ENCODE measurements at places on chromosomes 6 and 20. TPM values are rescaled to one million over a fixed set of nuclear protein-coding genes. Genes with fewer than 3 reads are reported as not detected.

- H3K4me3 ChIP-seq = no peak overlapping the region
- DNase-seq = no peak
- H3K36me3 ChIP-seq = peaks cover 4% of the 10 kb centered on the region
These were observed 7.5 kb downstream of the PSMA7 start for GRCh38 chr20:62135573-62136266.

- H3K4me1 ChIP-seq = peaks cover 13% of the 10 kb centered on the region
- H3K27me3 ChIP-seq = no peaks in the 10 kb centered on the region
- H3K4me3 ChIP-seq = peak within 1 kb of the TSS; percentile 93
These were observed at the start of gene PRELID3B for GRCh38 chr20:59042151-59042795. Gene PRELID3B (minus strand): TSS chr20:59042786. CDS start chr20:59042730, 56 bp downstream.

GRCh38 chr6:127716465-127716864 is 139.5 kb downstream of the C6orf58 start:
- no peak overlapping the region for H3K4me3 ChIP-seq
- H3K27ac ChIP-seq = no peak overlapping the region
- no peaks in the 10 kb centered on the region for H3K4me1 ChIP-seq
- H3K27me3 ChIP-seq = peaks cover 1% of the 10 kb centered on the region

DNA sequence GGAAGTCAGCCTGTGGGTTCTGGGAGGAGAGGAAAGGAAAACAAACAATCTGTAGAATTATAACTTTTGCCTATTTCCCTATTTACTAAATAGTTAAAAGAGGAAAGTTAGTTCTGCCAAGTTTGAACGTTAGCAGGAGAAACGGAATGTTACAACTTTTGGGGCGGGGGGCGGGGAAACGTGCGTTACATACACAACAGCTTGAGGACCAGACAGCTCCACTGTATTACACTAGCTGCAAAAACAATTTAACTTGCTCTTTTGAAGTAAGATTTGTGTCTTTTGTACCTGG is 498 bp upstream of the PRDM1 start:
- H3K27me3 ChIP-seq = peaks cover 7% of the 10 kb centered on the region
- H3K36me3 ChIP-seq = no peaks in the 10 kb centered on the region
- peak overlapping the region; percentile 77 for H3K27ac ChIP-seq

- no peaks in the 10 kb centered on the region for H3K4me1 ChIP-seq
- H3K27ac ChIP-seq = no peak overlapping the region
- H3K4me3 ChIP-seq = no peak overlapping the region
- DNase-seq = no peak
- H3K27me3 ChIP-seq = no peaks in the 10 kb centered on the region
These were observed 28.5 kb upstream of the SNRPB2 start for GRCh38 chr20:16701296-16701695.

DNA sequence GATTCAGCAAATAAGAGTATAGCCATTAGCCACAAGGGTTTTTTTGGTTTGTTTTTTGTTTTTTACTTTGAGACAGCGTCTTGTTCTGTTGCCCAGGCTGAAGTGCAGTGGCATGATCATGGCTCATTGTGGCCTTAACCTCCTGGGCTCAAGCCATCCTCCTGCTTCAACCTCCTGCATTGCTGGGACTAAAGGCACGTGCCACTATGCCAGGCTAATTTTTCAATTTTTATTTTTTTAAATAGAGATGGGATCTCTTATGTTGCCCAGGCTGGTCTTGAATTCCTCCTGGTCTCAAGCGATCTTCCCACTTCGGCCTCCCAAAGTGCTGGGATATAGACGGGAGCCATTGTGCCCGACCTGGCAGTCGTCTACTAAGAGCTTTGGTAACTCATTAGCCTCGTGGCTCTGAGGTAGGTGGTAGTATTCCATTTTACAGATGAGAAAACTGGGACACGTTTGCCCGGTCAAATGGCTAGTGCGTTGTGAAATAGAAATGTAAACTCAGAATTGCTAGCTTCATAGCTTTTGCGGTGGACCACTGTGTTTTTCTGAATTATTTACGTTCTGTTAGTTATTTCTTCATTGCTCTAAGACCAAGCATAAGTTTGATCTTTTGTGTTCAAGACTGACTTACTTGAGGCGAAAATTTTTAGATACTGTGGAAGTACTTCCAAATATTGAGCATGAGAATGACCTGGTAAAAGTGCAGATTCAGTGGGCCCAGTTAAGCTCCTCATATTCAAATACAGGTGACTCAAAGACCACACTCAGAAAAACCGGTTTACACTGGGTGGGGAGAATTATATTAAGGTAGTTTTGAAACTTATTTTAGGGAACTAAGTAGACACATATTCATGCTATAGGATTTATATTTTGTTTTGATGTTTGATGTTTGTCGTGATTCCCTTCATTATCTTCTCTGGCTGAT is 2.1 kb downstream of the PANK2 start:
- H3K27me3 ChIP-seq = no peaks in the 10 kb centered on the region
- H3K4me1 ChIP-seq = peaks cover 23% of the 10 kb centered on the region
- H3K4me3 ChIP-seq = peak overlapping the region; percentile 95
- no peaks in the 10 kb centered on the region for H3K36me3 ChIP-seq
- H3K27ac ChIP-seq = peak overlapping the region; percentile 91

GRCh38 chr6:132392792-132393191 is 8.5 kb downstream of the MOXD1 start:
- H3K27me3 ChIP-seq = no peaks in the 10 kb centered on the region
- no peaks in the 10 kb centered on the region for H3K4me1 ChIP-seq
- peak; percentile 22 for DNase-seq
- no peak overlapping the region for H3K4me3 ChIP-seq

GRCh38 chr20:59668926-59669850 is 64.8 kb downstream of the PHACTR3 start:
- H3K27ac ChIP-seq = no peak overlapping the region
- no peaks in the 10 kb centered on the region for H3K27me3 ChIP-seq
- H3K4me3 ChIP-seq = no peak overlapping the region
- H3K36me3 ChIP-seq = no peaks in the 10 kb centered on the region
- H3K4me1 ChIP-seq = no peaks in the 10 kb centered on the region

DNA sequence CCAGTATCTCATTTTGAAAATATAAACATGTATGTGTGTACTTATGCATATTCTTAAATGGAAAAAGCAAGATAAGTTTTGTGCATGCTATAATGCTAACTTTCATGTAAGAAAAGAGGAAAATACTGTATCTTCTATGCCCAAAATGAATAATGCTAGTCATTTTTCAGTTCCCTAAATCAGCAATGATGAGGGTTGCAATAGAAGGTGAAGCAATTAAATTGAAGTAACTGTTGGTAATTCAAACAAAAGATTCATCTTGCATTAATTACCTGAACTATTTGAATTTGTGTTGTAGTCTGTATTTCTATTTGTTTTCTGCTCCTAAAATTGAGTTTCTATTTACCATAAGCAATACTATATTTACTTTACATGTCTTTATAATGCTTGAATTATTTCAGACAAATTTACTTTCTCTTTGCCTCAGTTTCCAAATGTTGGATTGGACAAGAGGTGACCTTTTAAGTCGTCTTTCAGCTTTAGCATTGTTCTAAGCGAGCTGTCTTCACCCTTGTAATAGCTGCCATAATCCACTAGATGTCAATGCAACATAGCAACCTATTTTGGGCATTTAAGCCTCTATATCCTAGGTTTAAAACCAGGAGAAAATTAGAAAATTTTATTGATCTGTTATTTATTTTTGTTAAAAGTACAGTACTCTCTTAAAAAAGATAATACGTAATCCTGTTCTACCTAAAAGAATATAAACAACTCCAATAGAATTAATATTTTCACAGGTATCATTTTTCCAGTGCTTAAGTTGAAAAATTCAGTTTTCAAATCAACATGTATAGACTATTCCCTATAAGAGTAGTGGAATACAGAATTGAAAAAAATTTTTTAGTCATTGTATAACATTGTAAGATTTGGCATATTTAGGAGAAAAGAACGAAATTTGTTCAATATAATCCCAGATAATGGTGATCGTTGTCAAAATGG is 52.3 kb upstream of the IFNGR1 start:
- no peak overlapping the region for H3K27ac ChIP-seq
- DNase-seq = peak; percentile 55
- H3K4me3 ChIP-seq = no peak overlapping the region
- no peaks in the 10 kb centered on the region for H3K27me3 ChIP-seq
- no peaks in the 10 kb centered on the region for H3K4me1 ChIP-seq
- no peaks in the 10 kb centered on the region for H3K36me3 ChIP-seq

- H3K27ac ChIP-seq = no peak overlapping the region
- no peaks in the 10 kb centered on the region for H3K4me1 ChIP-seq
- H3K4me3 ChIP-seq = no peak overlapping the region
- DNase-seq = no peak
These were observed 409.6 kb upstream of the EPHA7 start for GRCh38 chr6:93829009-93829408.

- no peaks in the 10 kb centered on the region for H3K27me3 ChIP-seq
- no peak for DNase-seq
- no peaks in the 10 kb centered on the region for H3K4me1 ChIP-seq
- H3K4me3 ChIP-seq = no peak overlapping the region
- H3K36me3 ChIP-seq = no peaks in the 10 kb centered on the region
These were observed 284.9 kb upstream of the TBX18 start for GRCh38 chr6:85049282-85049681.

DNA sequence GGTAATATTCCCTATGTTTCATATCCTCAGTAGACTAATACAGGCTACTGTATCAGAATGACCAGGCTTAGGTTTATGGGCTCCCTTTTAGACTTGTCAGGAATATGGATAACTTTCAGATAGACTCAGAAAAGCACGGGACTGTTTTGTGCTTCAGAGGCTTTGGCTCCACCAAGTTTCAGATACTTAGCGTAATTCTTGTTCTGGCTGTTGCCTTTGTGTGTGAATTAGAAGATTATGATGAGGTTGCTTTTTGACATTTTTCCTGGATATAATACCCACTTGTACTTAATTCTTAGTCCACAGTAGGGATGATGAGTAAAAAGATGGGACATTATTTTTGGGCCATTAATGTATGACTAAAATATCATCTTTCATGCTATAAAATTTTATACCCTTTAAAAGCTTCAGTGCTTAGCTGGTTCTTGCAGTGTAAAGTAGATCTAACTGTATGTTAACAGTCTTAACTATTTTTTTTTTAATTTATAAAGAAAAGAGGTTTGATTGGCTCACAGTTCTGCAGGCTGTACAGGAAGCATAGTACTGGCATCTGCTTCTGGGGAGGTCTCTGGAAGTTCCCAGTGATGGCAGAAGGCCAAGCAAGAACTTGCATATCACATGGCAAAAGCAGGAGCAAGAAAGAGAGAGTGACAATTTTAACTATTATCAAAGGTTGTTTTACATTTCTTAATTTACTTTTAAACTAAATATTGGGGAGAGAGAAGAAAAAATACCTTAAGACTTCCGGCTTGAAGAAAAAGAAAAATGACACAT is 120.7 kb downstream of the ZFAND3 start:
- H3K4me3 ChIP-seq = no peak overlapping the region
- H3K36me3 ChIP-seq = no peaks in the 10 kb centered on the region
- DNase-seq = peak; percentile 24
- H3K27me3 ChIP-seq = no peaks in the 10 kb centered on the region

DNA sequence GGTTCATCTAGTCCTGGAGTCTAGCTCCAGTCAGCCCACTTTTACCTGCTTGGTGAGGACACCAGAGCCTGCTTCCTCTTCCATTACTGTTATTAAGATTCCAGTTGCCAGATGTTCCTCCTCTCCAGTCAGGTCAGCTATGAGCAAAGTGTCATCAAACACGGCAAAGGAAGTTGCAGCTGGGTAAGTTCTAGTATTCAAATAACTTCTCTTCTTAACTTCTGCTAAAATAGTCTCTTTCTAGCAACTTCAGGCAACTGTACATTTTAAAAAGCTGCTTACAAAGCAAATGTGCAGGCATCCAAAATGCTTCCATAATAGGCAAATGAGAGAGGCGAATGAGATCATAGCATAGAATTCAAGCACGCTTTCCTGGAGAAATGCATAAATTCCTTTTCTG is 18.4 kb upstream of the MRPS18A start:
- no peaks in the 10 kb centered on the region for H3K36me3 ChIP-seq
- no peak overlapping the region for H3K4me3 ChIP-seq
- peaks cover 63% of the 10 kb centered on the region for H3K4me1 ChIP-seq
- no peak for DNase-seq
- H3K27ac ChIP-seq = peak overlapping the region; percentile 89

DNA sequence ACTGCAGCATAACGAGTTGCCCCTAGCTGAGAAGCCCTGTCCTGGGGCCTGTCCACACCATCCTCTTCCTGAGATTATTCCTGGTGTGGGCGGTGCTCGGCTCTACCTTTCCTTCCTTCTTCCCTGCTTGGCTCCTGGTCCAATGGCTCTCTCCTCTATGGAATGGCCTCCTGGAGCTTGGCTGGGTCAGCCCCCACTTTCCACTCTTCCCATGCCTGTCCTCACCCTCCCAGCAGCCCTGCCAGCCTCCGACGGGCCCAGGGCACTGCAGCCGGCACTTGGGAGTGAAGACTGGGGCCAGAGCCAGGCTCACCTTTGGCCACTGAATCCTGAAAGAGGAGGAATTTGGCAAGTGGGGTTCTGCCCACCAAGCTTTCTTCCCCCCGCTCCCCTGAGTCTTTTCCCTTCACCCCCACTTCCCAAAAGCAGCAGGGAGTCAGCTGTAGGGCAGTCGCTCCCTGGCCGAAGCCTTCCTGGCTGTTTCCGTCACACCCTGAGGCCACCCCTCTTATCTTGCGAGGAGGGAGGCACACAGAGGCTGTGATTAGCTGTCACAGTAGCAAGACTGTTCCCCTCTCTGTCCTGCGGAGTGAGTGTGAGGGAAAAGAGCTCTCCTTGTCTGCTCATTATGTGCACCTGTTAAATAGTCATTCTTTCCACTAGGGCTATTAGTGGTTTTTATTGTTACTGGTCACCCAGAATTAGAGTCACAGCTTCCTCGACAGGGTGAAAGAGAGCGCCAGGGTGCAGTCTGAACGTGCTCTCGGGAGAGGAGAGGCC is 6.3 kb upstream of the CDSN start:
- H3K36me3 ChIP-seq = no peaks in the 10 kb centered on the region
- H3K27me3 ChIP-seq = no peaks in the 10 kb centered on the region
- peak; percentile 42 for DNase-seq
- no peak overlapping the region for H3K4me3 ChIP-seq
- peak overlapping the region; percentile 61 for H3K27ac ChIP-seq

DNA sequence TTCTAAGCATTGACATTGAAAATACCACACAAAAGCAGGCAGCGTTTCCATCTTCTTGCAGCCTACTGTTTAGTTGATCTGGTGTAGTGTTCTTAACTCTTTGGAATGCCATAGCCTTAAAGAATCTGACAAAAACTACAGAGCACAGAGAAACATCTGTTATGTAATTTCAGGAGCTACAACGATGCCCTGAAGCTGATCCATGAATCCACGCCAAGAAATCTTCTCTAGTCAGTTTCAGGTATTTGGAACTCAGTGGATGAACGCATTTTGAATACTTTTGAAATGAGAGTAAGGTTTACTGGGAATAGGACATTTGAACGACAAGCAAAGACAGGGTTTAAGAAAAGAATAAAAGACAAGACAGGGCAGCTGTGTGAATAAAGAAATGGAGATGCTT is 17.8 kb downstream of the ALDH8A1 start:
- no peak overlapping the region for H3K4me3 ChIP-seq
- H3K36me3 ChIP-seq = no peaks in the 10 kb centered on the region
- no peak for DNase-seq
- peaks cover 6% of the 10 kb centered on the region for H3K4me1 ChIP-seq
- no peaks in the 10 kb centered on the region for H3K27me3 ChIP-seq

Gene SAMD5
- total RNA-seq = 11.2 TPM

Gene TTBK1
- 0.36 TPM for total RNA-seq

Gene SIRPA
- 16.0 TPM for total RNA-seq

Gene RPP40
- 24.8 TPM for total RNA-seq
